Effector memory CD4-positive, alpha-beta T cell (primary cell): ENCODE measurements at places on chromosomes 7 and 10.

DNA sequence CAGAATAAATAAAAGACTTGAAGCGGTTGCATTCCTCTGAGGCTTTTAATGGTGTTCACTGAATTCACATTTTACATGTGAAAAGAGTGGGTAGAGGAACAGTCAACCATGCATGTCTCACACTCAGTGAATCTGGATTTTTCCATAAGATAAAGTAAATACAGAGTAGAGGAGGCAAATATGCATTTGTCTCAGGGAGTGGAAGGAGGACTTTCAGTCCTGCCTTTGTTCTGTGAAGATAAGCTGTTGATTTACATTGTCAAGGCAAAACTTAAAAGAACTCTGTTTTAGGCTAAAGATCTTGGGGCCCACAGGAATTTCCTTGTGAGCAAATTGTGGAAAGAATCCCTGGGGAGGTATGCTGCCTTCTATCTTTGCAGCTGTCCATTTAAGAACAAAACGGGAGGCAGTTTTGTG, 825.3 kb upstream of the MBL2 start:
- no peak for DNase-seq

DNA sequence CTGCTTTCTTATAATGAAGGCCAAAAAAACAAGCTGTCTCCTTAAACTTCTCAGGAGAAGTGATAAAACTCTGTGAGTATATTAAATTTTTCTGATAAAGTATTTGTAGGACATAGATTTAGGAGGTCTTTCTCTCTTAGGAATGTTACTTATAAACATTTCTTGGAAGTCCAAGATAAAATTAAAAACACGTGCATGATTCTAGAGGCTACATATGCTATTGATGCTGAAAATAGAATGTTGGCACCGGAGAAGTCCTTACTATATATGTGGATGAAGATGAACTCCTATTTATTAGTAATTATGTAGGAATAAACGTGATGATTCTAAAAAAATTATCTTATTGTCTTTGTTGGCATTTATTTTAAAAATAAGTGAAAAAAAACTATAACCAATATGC, 241.3 kb upstream of the LRRTM3 start:
- DNase-seq, result no peak

GRCh38 chr7:158310924-158311666, 276.5 kb downstream of the PTPRN2 start:
- DNase-seq, result no peak

DNA sequence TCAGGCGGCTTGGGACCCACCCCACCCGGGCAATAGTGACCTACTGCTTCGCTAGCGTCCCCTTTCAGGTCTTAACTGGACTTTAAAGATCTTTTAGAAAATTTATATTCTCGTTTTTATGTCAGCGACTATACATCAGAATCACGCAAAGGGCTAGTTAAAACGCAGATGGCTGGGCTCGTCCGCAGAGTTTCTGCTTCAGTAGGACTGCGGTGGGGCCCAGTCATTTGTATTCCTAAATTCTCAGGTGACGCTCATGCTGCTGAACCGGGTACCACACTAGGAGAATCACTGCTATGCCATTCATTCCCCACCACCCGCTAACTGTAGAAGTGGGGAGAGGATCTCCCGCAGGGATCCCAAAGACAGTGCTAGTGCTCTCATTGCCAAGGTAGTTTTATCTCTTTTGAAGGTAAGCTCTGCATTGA, 12.0 kb upstream of the SP8 start:
- DNase-seq, result no peak

- no peak for DNase-seq
Measured at GRCh38 chr7:100545360-100546128, 6.5 kb downstream of the AGFG2 start.

GRCh38 chr7:41007351-41007751, 695.5 kb downstream of the INHBA start:
- no peak for DNase-seq

DNA sequence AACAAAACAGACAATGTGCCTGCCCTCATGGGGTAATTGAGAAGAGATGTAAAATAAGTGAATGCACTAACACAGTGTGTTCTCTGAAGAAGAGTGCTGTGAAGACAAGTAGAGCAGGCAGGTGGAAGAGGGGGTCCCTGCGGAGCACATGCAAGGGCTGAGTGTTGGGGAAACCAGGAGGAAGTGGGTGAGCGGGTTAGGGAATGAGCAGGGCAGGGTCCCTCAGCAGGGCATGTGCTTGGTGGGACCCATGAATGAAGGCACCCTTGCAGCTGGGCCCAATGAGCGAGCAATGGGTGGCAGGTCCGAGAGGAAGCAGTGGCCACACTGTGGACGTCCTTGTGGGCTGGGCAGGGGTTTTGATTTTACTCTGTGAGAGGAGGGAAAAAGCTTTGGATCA, 376.6 kb upstream of the COBL start:
- DNase-seq, result no peak

GRCh38 chr7:27219821-27220220, 19.9 kb upstream of the HOXA13 start:
- DNase-seq, result no peak

GRCh38 chr10:14131261-14131960, 199.3 kb downstream of the FRMD4A start:
- DNase-seq, result no peak

DNA sequence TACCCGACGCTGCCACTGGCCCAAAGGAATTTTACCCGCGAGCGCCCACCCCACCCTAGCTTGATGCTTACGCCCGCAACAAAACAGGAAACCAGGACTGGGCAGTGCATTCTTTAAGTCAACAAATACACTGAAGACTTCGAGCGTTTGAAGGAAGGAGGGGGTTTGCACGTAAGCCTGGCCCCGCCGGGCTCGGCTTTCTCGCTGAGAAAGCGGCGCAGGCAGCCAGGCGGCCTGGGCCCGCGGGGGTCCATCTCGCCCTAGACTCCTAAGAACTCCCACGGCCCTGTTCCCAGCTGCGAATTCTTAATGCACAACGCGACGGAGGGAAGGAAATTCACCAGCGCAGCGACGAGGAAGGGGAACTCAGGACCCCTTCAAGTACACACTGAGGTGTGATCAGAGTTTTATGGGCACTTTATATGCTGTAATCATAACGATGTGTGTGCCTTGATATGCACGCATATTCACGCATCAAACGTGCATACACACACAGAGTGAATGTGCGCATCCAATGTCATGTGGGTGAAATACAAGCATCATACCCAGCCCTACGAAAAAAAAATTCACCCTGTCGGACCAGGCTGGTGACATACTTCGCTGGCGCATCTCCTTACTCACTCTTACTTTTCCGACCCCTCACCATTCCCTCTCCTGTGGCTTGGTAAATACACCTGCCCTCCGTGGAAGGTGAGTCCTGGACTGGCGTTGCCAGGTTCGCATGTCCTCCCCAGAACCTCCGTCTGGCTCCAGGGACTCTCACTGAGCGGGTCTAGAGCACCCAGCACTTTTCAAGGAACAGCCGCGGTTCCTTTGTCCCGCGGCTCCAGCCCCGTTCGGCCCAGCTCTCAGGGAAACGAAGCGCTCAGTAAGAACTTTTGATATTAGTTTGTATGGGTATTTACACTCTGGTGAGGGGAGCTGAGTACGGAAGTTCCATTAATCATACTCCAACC, 5.7 kb upstream of the HOXA13 start:
- DNase-seq, result no peak

- no peak for DNase-seq
Measured at GRCh38 chr7:5287802-5288201, 5.1 kb downstream of the SLC29A4 start.

DNA sequence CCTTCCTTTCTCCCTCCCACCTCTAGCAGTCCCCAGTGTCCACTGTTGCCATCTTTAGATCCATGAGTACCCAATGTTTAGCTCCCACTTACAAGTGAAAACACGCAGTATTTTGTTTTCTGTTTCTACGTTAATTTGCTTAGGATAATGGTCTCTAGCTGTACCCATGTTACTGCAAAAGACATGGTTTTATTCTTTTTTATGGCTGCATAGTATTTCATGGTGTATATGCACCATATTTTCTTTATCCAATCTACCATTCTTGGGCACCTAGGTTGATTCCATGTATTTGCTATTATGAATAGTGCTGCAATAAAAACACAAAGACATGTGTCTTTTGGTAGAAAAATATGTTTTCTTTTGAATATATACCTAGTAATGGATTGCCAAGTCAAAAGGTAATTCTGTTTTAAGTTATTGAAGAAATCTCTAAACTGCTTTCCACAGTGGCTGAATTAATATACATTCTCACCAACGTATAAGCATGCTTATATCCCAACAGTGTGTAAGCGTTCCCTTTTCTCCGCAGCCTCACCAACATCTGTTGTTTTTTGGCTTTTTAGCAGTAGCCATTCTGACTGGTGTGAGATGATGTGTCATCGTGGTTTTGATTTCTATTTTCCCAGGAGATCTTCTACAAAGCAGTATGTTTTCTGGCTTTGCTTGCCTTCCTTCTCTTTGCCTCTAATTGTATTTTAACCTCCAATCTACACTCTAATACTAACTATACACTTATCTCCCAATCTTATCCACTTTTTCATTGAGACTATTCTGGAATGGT, 179.5 kb upstream of the PHF14 start:
- DNase-seq, result no peak

GRCh38 chr10:44244745-44245600, 139.9 kb downstream of the CXCL12 start:
- no peak for DNase-seq

- DNase-seq, result no peak
Measured at GRCh38 chr7:128954830-128955802, 17.4 kb downstream of the IRF5 start.

- DNase-seq, result no peak
Measured at GRCh38 chr7:110891197-110891596, 199.7 kb upstream of the LRRN3 start.

DNA sequence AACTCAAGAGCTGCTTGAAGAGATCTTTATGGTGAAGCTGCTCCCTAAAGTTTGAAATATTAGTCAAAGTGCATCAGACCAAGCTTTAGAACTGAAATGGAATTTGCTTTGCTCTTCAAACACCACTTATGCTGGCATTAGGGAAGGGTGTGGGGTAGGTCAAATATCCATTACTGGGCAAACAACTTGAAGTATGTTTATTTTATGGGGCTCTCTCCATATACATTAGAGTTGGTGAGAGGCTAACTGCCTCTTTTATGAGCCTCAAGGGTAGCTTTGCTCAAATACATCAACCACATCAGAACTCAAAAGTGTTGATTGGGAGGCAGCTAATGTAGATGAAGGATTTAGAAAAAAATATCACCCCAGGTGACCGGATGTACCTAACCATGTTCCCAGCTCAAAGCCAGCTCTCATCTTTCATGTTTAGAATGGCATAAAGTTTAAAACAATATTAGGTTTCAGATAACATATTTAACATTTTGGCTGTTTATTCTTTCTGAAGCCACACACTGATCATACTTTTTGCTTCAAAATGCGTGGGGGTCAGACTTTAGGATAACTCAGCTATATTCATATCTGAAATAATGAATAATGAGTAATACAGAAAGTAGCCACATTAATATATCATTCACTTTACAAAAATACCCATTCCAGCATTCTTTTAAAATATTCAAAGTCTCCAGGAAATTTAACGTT, 318.6 kb downstream of the PTEN start:
- no peak for DNase-seq

GRCh38 chr10:77702166-77702565, 64.6 kb upstream of the KCNMA1 start:
- DNase-seq, result no peak

- DNase-seq, result no peak
Measured at GRCh38 chr10:14153570-14154055, 177.1 kb downstream of the FRMD4A start.

DNA sequence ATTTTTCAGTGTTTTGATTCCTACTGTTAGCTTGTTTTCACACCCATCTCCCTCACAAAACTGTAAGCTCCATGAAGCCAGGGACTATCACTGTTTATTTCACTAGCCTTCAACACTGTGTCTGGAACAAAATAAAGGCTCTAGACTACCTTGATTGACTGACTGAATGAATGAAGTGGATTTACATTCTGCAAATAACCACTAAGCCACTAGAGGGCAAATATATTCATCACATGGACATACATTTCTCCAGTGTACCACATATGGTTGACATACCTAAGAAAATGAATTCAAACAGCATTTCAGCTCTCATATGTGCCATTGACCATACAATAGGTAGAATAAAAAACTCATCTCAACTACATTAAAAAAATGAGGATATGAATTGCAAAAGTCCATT, 185.9 kb downstream of the RAB11FIP2 start:
- no peak for DNase-seq

GRCh38 chr10:124356701-124357560, 61.8 kb downstream of the OAT start:
- no peak for DNase-seq

DNA sequence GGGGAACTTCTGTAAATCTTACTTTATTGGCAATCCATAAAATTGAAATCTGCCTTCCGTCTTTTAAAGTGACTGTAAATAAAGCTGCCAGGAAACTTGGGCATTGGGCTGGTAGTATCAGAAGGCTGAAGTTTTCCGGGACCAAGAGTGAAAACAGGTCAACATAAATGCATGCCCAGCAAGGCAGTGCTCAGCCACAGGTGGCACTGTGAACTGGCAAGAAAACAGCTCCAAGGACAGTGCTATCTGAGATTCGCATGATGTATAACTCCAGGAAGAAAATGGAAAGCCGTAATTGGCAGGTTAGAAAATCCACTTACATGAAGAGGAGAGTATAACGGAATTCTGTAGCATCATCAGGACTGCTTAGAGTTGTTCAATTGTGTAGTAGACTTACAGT, 1.9 kb upstream of the INSYN2A start:
- no peak for DNase-seq

GRCh38 chr10:80454513-80455460, 677 bp downstream of the TSPAN14 start:
- DNase-seq, result no peak

GRCh38 chr10:44046605-44047004, 338.3 kb downstream of the CXCL12 start:
- no peak for DNase-seq

GRCh38 chr10:85080934-85081333, 752.5 kb downstream of the CCSER2 start:
- no peak for DNase-seq

DNA sequence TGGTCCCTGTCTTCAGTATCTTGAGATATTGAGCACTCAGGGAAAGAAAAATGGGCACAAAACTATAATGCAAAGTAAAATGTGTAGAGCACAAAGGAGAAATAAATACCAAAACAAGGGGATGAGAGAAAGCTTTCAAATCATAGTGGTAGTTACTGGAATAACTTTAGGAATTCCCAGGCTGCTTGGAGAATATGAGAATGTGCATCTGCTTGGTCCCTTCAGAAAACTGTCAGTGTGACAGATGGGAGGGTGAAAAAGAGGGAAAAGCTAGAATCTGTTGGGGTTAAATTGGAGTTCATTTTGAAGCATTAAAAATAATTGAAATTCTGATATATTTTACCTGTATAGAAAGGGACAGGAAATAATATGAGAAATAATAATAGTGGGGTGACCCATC, 15.3 kb downstream of the ST7 start:
- DNase-seq, result no peak

- DNase-seq, result no peak
Measured at GRCh38 chr7:73742753-73743641, 4.4 kb upstream of the ABHD11 start.

DNA sequence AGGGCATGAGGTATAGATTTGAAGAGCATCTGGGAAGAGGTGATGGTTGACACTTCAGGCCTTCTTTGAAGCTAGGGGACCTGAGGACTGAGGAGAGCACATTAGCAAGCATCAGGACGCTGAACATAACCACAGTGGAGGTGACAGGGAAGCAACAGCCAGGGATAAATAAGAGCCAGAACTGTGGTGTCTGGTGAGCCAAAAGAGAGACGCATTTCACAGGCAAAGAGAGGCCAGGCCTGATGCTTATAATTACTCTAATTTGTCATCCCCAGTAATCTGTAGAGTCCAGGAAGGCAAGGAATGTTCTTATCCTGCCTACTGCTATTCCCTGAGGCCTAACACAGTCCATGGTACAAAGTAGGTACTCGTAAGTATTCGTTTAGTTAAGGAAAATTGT, 10.4 kb upstream of the FAS start:
- no peak for DNase-seq
